Smooth muscle cell of the brain vasculature (primary cell): ENCODE measurements at places on chromosomes 7 and 10.

- no peak for DNase-seq
Measured at GRCh38 chr7:79927116-79927515, 207.5 kb upstream of the GNAI1 start.

DNA sequence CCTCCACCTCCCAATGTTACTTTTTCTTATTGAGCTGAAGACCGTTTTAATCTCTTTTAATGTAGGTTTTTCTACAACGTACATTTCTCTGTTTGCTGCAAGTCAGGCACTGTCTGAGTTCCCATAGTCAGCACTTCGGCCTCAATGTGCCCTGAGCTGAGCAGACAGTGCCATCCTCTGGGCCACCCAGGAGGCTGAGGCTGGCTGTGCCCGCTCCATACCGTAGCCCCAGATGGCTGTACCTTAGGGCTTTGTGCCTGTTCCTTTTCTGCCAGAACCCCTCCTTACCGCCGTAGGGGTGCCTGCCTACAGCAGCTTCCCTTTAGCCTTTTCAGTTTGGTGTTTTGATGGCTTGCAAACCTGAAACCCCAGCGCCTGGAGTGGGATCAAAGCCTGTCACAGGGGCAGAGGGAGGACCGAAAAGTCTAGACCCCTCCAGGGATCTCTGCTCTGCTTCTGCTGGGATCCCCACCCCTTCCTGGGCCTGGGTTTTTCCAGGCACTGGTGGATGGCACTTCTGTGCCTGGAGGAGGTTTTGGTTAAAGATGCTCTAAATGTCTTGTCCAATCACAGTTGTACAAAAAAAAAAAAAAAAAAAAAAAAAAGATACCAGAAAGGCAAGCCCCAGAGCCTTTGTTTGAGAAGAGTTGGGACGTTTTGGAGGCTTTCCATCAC is 9.0 kb downstream of the AGAP3 start:
- DNase-seq = no peak

DNA sequence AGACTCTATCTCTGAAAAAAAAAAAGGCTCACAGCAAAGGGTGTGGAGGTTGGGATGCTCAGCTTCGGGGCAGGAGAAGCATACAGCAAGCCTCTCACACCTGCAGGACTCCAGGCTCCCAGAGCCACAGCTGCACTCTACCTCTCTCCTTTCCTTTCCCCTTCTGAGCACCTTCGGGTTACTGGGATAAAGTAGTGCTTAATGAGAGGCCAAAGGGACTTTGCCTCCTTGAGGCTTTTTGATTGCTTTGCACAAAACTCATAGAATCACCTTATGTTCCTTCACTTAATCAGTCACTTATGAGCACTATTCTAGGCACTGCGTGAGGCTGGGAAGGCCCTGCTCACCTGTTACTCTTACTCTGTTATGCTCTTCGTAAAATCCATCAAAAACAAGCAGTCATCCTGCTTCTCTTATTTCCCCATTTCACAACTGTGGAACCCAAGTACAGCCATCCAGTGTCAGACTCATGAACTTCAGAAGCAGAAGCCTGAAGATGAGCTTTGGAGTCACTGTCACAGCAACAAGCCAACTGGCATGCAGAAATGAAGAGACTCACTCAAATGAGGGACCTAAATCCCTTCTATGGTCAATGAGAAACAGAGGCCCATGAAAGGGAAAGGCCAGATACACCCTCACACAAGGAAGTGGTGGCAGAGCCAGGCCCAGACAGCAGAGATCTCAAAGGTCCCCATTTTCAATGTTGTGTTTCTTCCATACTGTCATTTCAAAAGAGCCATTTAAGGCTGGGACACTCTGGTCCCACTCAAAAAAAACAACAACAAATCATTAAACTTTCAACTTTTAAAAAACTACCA is 205.4 kb downstream of the KCNMA1 start:
- no peak for DNase-seq

DNA sequence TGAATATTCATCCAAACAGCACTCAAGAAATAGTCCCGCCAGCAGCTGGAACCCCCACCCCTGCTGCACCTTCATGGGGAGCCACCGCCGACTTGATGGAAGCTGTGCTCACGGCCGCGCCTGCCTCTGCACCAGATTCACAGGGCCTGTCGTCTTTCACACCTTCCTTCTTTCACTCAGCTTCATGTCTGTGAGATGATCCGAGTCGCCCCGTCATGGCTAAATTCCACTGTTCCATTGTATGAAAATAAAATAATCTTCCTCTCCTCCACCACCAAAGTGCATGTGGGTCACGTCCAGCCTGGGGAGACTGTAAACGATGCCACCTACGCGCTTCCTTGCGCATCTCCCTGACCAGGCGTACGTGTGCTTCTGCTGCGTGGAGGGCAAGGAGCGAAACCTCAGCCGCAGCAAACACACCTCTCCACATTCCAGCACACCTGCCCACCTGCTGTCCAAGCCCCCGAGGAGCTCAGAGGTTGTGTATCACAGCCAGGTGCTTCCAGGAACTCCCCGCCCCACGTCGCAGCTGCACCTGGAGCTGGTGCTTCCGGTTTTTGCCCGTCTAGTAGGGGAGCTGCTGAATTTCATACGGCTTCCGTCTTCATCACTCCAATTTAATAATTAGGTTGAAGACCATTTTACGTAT is 137.0 kb downstream of the PTPRN2 start:
- DNase-seq = no peak

GRCh38 chr10:80443531-80443974 is 10.6 kb upstream of the TSPAN14 start:
- DNase-seq = no peak

DNA sequence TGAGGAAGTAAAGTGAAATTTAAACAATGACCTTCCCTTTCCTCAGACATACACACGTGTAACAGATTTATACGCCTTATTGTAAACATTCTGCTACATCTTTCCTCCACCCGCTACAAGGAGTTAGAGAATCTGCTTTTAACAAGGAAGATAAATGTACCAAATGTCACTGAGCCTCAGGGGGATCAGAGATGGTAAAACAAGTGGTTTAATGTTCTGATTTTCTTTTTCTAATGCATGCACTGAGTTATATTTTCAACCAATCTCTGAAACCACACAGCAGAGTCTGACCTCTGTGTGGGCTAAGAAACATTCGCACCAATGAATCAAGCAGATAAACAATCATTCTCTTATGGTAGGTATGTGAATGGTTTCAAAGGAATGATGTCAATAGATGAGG is 599.5 kb downstream of the ARL4A start:
- no peak for DNase-seq

DNA sequence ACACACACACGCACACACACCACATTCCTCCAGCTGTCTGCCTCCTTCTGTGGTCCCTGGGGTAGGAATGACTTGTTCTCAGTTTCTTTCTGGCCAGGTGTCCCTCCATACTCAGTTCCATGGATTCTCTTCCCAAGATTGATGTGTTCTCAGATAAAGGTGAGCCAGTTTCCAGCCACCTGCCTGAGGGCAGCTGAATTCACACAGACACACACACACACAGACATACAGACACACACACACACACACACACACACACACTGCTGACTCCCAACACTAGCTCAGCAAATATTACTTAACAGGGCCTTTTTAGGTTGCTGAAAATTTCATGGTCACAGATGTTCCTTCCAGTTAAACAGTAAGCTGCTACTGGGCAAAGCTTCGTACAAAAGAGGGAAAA is 45.4 kb upstream of the GDF10 start:
- no peak for DNase-seq

- DNase-seq = no peak
Measured at GRCh38 chr10:75231672-75232581, 3.8 kb downstream of the COMTD1 start.

- DNase-seq = no peak
Measured at GRCh38 chr7:142581341-142581740, 167.9 kb upstream of the PRSS1 start.

DNA sequence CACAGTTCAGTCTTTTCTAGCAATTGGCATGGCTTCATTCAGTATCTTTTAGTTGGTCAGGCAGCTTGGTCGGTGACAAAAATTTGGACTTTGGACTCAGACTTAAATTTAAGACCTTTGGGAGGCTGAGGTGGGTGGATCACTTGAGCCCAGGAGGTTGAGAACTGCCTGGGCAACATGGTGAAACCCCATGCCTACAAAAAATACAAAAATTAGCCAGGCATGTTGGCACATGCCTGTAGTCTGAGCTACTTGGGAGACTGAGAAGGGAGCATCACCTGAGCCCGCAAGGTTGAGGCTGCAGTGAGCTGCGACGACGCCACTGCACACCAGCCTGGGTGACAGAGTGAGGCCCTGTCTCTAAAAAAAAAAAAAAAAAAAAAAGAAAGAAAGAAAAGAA is 19.5 kb upstream of the ITPRID1 start:
- no peak for DNase-seq

- no peak for DNase-seq
Measured at GRCh38 chr7:93923296-93923695, 1.8 kb downstream of the GNG11 start.

- no peak for DNase-seq
Measured at GRCh38 chr7:28017372-28017771, 163.2 kb downstream of the JAZF1 start.

GRCh38 chr7:103297837-103298179 is 573 bp downstream of the PMPCB start:
- no peak for DNase-seq

DNA sequence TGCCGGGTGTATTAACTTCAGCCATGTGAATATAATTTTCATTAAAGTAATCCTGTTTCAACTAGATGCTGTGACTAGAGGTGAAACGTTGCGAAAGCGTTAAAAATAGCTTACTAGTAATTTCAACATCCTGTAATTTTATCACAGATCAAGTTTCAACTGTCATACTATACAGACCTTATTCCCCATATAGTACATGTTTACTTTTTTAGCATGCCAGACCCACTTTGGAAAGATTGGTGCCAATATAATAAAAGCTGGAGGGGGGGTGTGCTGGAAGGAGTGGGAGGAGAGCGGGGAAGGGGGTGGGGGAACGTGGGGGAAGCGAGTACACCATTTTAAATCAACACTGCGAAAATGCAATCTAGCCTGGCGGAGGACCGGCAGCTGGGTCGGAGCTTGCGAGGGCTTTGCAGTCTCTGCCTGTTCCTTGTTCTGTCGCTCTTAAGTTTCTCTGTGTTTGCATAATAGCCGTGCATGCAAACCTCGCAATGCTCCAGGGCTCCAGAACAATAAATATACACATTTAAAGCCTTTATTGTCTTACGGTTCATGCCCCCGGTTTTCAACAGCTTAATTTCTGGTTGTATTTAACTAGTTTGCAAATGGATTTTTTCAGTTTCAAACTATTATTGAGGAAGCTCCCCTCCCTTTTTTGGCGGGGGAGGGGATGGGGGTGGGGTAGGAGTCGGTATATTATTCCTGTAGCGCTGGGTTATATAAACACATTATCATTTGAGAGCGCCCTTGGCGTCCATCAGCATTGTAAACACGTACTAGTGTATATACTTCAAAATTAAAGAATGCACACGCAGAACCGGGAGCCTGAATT is 1.3 kb upstream of the ARID5B start:
- DNase-seq = no peak

- no peak for DNase-seq
Measured at GRCh38 chr7:44637788-44638594, 31.6 kb downstream of the OGDH start.

DNA sequence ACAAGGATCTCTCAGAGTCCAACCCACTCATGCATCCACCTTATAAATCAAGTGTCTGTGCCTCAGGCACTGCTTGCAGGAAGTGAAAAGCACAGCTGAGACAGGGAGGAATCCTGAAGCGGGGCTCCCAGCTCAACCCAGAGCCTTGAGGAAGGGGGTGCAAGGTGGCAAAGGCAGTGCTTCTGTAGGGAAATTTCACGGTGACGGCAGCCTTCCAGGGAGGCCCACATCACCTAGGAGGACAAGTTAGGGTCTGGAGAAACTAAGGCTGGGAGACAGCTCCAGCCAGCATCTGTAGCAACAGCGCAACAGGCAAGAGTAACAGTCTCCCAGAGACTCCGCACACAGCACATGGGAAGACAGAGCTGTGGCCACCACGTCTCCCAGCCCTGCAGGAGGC is 2.7 kb downstream of the AOC1 start:
- no peak for DNase-seq

DNA sequence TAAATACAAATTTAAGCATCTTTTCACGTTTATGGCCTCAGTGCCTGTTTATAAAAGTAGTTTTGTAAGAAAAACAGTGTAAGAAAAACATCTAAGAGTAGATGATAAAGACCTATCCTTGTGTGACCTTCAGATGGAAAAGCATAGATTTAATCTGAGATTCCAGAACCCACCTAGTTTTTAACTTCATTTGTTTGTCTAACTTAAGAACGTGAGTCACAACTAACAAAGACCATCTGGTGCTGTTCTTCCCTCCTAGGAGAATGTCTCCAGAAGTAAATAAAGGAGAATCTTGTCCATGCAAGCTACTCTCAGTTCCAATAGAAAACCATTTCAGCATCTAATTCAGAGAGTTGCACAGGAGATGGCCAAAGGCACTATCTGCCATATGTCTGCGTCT is 265.4 kb upstream of the C7orf33 start:
- no peak for DNase-seq

DNA sequence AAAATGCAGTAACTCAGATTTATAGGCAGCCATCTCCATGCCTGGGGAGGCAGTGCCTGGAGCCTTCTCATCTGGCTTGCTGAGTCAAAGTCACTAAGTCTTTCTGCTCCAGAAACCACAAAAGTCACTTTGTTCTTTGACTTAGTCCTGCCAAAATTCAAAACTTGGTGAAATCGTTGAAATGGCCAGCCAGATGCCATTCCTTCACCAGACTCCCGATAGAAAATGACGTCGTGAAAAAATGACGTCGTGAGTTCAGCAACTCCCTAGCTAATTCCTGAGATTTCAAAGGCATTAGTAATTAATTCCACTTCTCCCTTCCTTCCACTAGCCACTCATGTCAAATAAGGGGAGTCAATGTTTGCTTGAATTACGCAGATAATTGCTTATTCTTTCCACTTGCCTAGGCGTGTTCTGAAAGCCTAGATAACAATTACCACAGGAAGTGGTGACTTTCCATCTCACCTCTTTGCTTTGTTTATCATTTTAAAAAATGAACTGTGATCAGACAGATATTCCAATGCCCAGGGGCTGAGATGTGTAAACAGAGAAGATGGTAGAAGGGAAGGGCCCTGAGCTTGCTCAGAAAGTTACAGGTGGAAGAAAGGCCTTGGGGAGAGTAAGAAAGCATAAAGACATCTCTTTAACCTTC is 48.5 kb upstream of the OSBPL3 start:
- no peak for DNase-seq

DNA sequence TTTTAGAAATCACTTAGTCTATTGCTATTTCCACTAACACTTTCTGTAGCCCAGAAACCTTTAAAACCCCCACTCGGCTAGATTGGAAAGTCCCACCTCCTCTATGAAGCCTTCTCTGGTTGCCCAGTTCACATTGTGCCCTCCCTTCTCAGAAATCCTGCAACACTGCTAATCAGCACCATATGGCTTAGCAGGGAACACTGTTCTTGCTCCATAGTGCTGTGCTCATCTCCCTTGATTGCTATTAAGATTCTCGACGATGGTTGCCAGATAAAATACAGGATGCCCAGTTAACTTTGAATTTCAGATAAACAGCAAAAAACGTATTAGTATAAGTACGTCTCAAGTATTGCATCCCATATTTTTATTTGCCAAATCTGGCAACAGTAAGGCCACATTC is 40.1 kb upstream of the XPNPEP1 start:
- DNase-seq = no peak

- DNase-seq = no peak
Measured at GRCh38 chr7:77830649-77831355, 32.2 kb downstream of the PHTF2 start.

GRCh38 chr10:78526347-78526746 is 492.7 kb downstream of the RPS24 start:
- no peak for DNase-seq

- DNase-seq = no peak
Measured at GRCh38 chr10:22478555-22479334, 133.4 kb downstream of the SPAG6 start.

GRCh38 chr10:62038609-62039190 is 137.2 kb downstream of the ARID5B start:
- no peak for DNase-seq
